ENCODE measurements at places on chromosomes 1 and 21.

- DNase-seq: no peak
Observed at GRCh38 chr21:25936776-25937175, 202.0 kb downstream of the GABPA start.

DNA sequence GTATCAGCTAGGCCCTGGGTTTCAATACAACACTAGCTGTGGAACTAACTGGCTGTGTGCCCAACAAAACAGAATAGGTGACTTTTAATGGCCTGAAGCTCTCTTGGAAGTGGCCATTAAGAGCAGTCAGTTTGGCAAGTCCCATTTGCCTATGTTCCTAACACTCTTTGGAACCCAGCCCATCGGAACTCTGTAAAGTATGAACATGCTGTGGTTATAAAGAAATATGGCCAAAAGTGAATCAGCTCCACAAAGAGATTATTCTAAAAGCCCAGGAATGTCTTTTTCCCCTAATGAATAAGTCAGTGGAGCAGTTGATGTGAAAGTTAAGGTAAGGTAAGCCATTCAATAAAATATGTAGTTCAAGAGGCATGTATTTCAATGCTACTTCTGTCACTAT lies 223.7 kb upstream of the ADAMTS5 start:
- no peak for DNase-seq

- DNase-seq: no peak
Observed at GRCh38 chr1:45974541-45975269, 157.7 kb downstream of the PIK3R3 start.

GRCh38 chr1:58290685-58291372 lies 255.7 kb downstream of the OMA1 start:
- no peak for DNase-seq

Data from ascending aorta (tissue), 2 donors.